Nephron progenitor cell (in vitro differentiated cells): ENCODE measurements at places on chromosomes 11 and 22.

- no peak for DNase-seq
Observed at GRCh38 chr11:36119300-36119699, 169.9 kb downstream of the COMMD9 start.

- peak; percentile 15 for DNase-seq
Observed at GRCh38 chr11:78830277-78830819, 255.7 kb upstream of the NARS2 start.

DNA sequence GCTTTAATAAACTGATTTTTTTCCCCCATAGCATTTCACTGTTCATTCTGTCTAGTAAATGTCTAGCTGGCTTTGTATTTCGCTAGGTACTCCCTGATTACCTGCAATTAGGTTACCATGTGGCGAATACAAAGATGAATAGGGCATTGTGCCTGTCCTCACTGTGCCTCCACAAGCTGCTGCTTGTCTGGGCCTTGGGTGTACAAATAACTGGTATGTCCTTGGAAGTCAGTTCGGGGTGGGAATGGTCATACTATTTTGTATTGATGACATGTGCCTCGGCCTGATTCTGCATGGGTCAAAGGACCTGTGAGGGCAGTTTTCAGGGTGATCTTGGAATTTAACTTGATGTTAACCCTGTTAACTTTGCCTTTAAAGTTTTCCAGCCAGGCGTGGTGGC, 11.4 kb downstream of the RBM4 start:
- DNase-seq = no peak

- no peak for DNase-seq
Observed at GRCh38 chr11:1290052-1291040, 19.1 kb downstream of the TOLLIP start.

DNA sequence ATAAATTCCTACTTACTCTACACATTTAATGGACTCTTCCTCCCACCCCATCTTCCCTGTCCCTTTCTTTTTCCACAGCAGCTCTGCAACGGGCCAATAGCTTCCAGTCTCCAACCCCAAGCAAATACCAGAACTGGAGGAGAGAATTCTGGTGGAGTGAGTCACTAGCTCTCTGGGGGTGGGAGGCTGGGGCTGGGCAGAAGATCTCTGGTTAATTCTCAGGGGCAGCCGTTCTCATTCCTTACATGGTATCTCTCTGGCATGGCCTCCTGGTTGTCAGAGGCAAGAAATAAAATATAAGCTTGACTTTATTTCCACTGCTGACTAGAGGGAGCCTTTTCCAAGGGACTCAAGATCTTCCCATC, 90.4 kb upstream of the PARVA start:
- DNase-seq = no peak

DNA sequence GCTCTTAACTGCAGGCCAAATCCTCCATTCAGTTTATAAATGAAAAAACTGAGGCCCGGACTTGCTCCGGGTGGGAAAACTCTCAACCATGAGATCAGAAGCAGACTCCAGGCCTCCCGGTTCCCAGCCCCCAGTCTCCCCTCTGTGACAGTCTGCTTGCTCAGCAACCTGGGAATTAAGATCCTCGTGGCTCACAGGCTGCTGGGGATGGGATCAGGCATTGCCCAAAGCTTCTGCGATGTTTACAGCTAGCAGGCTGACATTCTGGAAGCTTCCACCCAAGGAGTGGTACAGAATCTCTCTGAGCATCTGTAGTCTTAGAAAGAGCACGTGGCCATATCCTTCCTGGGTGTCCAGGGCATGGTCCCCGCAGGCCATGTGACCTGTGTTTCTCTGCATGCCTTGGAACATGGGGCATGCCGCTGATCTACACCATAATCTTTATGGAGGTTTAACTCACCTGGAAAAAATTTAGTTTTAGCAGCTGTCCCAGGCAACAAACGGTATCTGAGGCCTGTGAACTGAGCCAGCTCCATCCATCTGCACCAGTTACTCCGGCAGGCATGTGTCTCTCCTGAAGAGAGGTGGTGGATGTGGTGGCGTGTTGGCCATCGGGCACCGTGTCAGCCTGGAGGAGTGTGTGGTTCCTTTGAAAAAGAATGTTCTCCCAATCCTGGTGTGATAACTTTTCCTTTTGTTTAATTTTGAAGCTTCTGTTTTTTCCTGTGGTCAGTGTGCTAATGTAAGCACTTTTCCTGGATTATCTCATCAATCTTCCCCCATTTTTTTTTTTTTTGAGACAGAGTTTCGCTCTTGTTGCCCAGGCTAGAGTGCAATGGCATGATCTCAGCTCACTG, 7.9 kb downstream of the FBLN1 start:
- DNase-seq = no peak

DNA sequence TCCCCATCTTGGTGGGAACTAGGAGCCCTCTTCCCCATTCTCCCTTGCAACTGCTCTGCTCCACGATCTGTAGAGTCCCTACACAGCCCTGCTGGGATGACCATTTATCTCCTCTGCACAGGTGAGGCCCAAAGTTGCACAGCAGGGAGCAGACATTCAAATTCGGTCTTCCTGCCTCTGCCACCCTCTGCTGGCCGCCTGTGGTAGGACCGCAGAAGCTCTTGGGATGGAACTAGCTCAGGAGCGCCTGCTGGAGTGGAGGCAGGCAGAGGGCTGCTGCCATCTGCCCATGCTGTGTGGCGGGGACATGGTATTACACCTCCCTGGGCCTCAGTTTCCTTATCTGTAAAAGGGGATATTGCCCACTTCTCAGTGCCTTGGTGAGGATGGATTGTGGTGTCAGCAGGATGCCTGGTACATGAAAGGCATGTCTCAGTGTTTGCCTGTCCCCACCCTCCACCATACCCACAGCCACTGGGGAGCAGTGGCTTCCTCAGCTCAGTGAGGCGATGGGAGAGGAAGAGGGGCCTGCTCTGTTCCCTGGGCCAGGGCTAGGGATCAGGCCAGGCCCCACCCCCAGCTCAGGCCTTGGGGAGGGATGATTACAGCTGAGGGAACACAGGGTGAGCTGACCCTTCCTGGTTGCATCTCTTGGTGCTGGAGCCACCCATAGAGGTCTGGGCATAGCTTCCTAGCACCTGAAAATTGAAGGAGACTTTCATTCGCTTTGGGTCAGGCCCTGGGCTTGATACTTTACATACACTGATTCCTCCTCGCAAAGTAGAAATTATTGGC, 11.3 kb upstream of the OMP start:
- DNase-seq = peak; percentile 84

- no peak for DNase-seq
Observed at GRCh38 chr11:121451178-121451985, 732 bp upstream of the SORL1 start.

DNA sequence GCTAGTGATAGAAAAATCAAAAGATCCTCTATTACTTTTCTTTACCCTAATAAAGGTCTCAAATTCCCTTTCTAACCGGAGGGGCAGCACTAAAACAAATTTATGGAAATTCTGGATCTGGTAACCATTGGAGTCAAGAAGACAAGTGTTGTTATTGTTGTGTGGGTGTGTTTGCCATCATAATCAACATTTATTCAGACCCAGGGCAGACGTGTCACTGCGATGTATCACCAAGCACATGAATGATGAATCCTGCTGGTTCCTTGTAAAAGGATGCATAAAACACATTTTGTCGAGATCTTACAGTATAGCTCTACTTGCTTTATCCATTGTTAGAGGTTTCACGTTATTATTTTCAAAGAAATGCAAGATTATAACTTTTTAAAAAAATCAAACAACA, 12.1 kb upstream of the FJX1 start:
- no peak for DNase-seq

DNA sequence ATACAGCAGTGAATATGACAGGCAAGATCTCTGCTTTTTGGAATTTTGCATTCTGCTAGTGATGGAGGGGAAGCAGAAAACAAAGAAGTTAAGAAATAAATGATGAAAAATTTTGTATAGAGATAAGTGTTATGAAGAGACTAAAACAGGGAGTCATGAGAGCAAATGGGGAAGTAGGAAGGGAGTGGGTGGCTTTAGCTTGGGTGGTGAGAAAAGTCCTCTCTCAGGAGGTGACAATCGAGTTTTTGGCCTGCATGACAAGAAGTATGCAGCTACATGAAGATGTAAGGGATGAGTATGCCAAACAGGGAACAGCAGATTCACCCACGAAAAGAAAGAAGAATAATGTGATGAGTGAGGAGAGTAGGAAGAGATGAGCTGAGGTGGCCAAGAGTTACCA, 80.7 kb upstream of the MPPED2 start:
- no peak for DNase-seq

GRCh38 chr11:112162761-112163546, 940 bp downstream of the IL18 start:
- no peak for DNase-seq

DNA sequence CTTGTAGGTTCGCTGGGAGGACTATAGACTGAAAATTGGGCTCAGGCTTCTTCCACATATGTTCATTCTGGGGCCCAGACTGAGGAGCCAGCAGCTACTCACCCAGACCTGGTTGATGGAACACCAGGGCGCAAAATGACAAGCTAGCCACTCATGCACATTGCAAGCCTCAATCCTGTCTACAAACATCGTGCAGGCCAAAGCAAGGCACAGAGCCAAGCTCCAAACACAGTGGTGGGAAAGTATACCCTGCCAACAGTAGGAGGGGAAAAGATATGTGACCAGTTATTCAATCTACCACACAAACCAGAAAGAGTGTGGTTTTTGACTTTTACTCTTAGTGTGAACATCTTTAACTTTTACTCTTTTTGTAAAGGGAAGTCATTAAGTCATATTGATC, 660.5 kb downstream of the NTM start:
- DNase-seq = no peak
